Stimulated activated CD4-positive, alpha-beta T cell treated with anti-CD3 and anti-CD28 coated beads, TNF-alpha, amount 100 ng/mL, for 1 hour (primary cell): ENCODE measurements at places on chromosomes 11 and 22.

DNA sequence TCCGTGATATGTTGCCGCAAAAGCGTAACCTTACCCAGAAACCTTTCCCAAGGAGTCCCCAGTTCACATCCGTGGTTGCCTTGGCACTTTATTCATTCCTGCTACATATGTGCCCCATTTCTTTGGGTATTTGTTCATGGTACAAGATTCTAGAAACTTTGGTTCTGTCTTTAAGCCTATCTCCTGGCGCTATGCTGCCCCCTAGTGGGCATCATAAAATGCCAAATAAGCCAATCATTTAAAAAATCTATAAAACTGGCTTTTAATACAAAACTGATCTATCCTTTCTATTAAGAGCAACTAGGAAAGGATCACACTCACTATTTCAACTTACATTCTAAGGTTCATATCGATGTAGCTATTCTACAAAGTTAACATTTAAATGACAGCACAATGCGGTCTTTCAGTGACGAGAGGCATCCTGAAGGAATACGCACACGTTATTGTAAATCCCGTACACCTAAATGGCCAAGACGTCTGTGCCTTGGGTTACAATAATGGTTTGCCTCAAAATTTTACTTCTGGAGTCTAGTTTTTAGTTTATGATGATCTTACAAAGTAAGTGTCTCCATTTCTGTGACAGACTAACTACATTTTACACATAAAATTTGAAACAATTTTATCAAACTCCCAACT lies 16.2 kb downstream of the PIWIL3 start:
- DNase-seq = peak; percentile 25

- DNase-seq = no peak
Measured at GRCh38 chr11:24575392-24575791, 78.5 kb downstream of the LUZP2 start.

DNA sequence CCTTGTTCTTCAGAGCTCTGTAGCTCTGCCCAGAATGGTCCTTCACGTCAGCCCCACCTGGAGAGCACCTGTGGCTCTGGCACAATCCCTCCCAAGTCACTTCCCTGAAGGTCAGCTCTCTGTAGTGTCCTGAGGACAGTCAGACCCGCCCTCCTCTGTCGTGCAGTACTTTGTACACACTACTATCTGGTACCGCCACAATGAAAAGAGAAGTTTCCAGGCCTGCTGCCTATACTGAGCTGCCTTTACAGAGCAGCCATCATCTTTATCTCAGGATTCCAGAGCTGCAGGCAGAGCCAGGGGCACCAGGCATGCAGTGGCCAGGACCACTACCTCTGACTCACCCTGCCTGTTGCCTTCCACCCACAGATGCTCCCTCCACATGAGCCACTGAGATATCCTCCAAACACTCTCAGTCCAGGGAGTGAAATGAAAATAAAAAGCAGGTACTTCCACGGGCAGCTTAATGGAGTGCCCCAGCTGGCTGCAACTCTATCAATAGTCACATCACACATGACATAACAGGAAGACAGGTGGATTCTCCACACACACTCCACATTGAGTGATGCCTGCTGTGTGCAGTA lies 7.3 kb downstream of the PACSIN2 start:
- no peak for DNase-seq

DNA sequence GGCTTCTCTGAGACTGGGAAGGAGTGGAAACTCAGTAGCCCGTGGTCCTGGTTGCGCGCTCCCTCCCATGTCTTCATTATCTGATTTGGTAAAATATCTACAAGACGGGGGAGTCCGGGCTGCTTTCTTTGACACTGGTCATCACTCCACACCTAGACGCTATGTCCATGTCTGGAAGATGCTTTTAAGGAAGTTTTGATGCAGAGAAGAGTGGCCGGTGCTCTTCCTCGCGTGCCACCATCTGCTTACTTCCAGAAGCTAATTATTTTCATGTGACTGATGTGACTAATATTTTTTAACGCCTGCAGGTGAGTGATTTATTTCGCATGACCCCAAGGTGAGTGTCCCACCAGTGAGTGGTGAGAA lies 339 bp upstream of the TRIM21 start:
- DNase-seq = no peak

- no peak for DNase-seq
Measured at GRCh38 chr11:128482512-128483191, 104.7 kb downstream of the ETS1 start.

DNA sequence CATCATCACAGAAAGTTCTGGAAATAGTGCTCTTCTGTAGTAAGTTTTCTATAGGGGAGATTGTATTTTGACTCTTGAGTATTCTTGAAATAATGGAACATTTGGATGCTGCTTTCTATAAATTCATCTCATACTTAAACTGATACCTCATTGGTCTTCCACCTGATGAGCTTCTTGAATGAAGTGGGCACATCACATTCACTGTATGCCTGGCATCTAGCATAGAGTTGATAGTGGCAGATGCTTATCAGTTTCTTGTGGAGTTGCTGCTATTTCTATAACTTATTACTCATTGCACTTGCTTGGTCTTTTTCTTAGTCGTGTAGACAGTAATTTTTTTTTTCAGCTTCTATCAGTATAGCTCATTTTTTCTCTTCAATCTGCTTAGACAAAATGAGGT lies 5.4 kb downstream of the ATXN10 start:
- no peak for DNase-seq

DNA sequence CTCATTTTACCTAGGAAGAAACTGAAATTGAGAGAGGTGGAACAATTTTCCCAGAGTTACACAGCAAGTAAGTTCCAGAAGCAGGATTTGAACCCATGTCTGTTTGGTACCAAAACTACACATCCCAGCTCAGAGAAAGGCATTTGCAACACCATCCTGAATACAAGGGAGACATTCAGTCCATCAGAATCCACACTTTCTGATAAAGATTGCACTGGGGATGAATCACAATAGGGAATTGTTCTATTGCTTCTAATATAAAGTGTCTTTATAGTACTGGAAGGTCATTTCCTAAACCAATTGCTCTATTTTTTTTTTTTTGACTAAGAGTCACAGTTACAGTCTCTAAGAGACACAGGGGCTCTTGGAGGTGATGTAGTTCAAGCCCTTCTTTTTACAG lies 208.1 kb upstream of the CADM1 start:
- no peak for DNase-seq

DNA sequence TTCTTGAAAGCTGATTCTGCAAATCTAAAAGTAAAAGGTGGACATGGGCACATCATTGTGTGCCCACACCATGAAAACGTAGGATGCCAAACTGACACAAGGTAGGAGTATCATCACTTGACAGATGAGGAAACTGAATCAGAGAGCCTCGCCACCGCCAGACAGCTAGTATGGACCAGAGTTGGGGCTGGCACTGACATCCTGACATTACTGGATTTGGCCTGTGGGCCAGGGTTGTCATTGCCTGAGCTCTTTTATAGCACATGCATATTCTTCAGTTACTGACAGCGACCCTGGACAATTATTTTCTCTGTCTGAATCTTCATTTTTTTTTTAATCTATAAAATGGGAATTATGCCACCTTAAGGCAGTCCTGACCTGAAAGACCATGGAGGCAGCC lies 16.5 kb downstream of the USP35 start:
- DNase-seq = no peak

DNA sequence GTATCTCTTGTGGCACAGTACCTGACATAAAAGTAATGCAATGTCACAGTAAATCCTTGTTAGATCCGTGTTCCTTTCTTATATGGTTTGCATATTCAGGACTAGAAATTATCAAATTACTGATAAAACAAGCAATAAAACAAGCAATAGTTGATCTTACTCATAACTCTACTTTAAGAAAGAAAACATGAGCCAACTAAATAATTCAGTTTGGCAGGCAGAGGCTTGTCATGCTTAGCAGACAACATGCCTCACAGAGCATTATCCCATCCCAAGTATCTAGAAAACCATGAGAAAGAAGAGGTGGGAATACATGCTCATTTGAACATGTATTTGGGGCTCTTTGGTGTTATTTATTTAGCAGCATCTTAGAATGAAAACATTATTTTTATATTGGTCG lies 241.9 kb downstream of the SOX6 start:
- no peak for DNase-seq

- DNase-seq = no peak
Measured at GRCh38 chr22:49048591-49048990, 779.1 kb downstream of the BRD1 start.

DNA sequence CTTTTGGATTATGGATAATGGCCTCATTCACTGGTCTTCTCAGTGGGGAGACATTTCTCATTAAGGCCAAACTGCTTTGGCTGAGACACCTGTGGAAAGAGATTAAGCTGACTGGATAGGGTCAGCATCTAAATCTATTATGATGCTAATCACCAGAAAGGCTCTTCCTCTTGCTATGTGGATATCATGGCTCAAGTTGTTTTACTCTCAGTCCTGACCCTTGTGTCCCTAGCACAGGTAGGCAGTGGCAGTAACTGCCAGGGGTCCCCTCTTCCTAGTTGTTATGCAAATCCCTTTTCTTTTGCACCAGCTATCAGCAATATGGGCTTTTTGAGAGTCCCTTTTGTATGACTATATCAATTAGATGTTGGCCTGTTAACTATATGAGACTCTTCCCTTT lies 335.7 kb upstream of the PLET1 start:
- DNase-seq = no peak

GRCh38 chr22:46446799-46447198 lies 90.6 kb downstream of the CELSR1 start:
- DNase-seq = no peak

DNA sequence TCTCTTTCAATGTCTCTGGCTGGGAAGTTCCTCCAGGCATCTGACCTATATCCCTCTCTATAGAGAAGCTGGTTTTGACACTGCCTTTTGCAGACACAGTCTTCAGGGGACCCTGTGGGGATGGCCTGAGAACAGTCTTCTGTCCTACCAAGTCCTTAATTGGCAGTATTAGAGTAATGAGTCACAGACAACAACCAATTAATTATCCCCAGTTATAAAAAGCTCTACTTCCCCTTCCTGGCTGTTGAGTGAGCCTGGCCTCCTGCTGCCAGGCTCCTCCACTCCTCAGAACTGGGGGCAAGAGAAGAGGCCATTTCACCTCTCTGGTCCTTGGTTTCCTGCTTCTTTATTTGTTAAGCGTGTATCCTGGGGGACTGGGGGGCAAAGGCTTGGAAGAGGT lies 41.2 kb upstream of the KLHL35 start:
- DNase-seq = no peak

GRCh38 chr11:11265994-11266606 lies 87.0 kb downstream of the CSNK2A3 start:
- peak; percentile 7 for DNase-seq

DNA sequence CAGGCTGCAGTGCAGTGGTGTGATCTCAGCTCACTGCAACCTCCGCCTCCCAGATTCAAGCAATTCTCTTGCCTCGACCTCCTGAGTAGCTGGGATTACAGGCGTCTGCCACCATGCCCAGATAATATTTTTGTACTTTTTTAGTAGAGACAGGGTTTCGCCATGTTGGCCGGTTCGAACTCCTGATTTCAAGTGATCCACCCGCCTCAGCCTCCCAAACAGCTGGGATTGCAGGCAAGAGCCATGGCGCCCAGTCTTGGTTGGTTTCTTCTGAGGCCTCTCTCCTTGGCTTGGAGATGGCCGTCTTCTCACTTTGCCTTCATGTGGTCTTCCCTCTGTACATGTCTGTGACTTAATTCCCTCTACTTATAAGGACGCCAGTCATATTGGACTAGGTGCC lies 254.6 kb downstream of the BUD13 start:
- no peak for DNase-seq

DNA sequence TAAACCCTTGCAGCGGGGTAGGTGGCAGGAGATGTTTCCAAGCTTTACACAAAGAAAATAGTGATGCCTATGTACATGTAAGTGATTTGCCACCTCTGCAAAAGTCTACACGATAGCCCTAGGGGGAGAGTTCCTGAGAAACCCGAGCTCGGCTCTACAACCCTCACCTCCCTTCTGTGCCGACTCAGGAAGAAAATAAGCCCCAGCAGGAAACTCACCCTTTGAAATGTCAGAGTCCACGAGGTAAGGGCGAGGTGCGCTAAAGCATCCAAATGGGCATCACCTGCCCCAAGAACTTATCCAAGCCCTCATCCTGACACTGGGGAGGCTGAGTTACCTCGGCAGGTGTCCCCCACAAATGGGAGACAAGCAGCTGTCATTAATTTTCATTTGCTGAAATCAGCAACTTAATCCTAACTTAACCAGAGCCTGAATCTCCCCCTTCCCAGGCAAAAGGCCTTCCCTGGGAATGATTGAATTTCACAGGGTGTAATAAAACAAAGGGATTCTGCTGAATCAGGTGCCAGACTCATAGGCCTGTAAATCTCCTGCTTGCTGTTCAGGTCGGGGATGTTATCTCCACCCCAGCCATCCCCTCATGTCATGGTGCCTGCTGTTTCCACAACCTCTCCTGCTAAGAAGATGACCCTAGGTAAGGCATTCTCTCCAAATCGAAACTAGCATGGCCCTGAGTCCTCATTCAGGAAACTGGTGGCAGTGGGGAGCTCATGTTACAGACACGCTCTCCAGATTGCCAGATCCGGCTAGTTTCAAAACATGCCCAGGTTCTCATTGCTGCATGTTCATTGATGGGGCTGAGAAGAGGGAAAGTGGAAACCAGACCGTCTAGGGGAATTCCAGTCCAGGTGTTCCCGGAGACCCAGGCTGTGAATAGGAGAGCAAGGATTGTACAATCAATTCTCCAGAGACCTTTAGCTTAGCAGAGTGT lies 105.3 kb upstream of the KIRREL3 start:
- DNase-seq = no peak

DNA sequence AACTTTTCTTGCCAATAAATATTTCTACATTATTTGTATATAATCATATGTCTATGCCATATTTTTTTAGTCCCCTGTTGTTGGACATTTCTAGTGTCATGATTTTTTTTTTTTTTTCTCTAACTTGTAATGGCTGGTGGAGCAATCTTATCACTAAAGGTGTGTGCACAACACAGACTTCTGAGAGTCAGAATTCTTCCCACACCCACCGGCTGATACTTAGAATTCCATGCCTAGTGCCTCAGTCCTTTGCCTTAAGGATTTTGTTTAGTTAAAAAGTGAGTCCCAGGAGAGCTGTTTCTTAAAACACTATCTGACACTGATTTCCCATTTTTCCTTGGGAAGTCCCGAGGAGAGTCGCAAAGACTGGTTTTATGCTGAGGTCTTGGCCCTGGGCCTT lies 87.7 kb upstream of the BARX2 start:
- no peak for DNase-seq

DNA sequence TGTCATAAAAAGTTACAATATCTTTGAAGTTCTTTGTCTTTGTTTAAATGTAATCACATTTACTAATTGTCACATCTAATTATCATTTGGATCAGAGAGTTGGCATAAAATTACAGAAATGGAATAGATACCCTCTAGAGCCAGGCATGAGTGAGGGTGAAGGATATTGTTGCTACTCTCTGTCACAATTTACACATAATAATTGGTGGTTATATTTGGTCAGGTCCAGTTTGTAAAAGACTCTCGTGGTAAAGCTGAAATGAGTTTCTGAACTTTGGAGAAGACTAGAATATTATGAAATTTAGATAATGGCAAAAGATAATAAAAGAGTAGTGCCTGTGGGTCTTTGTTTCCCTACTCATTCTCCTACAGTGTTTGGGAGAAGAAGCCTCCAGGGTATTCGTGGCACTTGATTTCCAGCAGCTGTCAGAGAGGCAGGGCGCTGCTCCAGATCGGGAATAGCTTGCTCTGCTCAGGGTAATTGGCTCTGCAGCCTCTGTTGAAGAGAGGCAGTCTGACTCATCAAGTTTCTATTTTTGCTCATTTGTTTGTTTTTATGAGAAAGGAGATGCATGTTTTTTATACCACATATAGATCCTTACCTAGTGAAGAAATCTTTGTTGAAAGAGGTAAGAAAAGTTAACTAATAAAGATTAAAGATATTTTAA lies 349.9 kb downstream of the CNTN5 start:
- no peak for DNase-seq
